CD4-positive, alpha-beta T cell treated with Interleukin-21 for 1 hour (primary cell): ENCODE measurements at places on chromosomes 12 and 14.

DNA sequence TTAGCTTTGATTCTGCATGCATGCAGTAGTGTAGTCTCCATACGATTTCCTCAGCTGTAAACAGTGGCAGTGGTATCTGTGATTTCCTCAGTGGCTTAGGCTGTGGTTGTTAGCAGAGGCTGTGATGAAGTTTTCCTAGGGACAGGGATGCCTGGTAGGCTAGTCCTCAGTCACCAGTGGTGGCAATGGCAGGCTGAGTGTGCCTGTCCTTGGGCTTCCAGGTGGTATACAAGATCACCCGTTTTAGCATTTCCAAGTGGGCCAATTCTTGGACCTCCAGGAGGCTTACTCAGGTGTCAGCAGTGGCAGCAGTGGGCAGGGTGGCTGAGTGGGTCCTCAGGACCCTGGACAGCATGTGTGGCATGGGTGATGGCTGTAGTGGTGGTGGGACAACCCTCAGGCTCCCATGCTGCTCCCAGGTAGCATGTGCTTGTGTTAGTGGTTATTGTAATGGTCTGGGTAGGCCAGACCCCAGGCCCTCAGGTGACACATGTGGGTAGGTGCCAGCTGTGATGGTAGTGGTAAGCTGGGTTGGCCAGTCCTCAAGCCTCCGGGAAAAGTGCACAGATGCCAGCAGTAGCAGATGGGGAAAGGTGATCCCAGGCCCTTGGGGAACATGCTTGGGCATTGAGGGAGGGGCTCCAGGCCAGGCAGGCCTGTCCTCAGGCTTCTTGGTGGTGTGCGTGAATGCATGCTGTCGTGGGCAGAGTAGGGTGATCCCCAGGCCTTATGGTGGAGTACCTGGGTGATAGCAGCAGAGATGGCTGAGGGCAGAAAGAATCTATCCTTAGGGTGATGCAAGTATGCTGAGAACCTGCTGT, 146.5 kb downstream of the PAPOLA start:
- no peak for DNase-seq

- DNase-seq: no peak
Observed at GRCh38 chr14:104451474-104451873, 128.1 kb upstream of the C14orf180 start.

- DNase-seq: peak; percentile 71
Observed at GRCh38 chr12:93502802-93503623, 35.7 kb downstream of the MRPL42 start.

- DNase-seq: no peak
Observed at GRCh38 chr14:49924852-49925251, 32.0 kb downstream of the ARF6 start.

- no peak for DNase-seq
Observed at GRCh38 chr12:59629890-59630289, 34.1 kb downstream of the SLC16A7 start.
